ENCODE measurements at places on chromosomes 1 and 21. TPM values are rescaled to one million over a fixed set of nuclear protein-coding genes. Genes with fewer than 3 reads are reported as not detected.

GRCh38 chr21:34797921-34798535, 129.2 kb downstream of the CLIC6 start:
- DNase-seq: no peak

DNA sequence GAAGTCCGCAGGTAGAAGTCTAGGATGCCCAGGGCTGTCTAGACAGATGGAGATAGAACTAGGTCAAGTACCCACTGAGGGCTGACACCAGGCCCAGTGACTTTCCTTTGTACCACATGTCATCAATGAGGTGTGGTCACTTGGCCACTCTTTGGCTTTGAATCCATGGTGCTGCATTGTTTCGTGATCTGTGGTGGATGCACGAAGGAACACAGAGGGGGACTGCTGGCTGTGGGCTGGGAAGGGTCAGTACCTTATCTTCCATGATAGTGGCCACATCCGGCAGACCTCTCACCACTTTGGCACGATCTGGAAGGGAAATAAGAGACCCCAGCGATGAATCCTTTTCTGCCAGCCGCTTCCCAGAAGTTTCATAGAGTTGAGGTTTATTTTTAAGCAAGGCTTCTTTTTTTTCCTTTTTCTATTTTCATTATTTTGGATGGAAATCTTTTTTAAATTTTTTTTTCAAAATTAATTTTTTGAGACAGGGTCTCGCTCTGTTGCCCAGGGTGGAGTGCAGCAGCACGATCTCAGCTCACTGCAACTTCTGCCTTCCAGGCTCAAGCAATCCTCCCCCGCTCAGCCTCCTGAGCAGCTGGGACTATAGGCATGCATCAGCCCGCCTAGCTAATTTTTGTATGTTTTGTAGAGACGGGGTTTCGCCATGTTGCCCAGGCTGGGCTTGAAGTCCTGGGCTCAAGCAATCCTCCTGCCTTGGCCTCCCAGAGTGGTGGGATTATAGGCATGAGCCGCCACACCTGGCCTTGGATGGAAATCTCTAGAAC, 53.1 kb downstream of the MYOM3 start:
- no peak for DNase-seq

Gene CR1
- 0.72 TPM for total RNA-seq

Gene GJA5
- total RNA-seq: 11.7 TPM

DNA sequence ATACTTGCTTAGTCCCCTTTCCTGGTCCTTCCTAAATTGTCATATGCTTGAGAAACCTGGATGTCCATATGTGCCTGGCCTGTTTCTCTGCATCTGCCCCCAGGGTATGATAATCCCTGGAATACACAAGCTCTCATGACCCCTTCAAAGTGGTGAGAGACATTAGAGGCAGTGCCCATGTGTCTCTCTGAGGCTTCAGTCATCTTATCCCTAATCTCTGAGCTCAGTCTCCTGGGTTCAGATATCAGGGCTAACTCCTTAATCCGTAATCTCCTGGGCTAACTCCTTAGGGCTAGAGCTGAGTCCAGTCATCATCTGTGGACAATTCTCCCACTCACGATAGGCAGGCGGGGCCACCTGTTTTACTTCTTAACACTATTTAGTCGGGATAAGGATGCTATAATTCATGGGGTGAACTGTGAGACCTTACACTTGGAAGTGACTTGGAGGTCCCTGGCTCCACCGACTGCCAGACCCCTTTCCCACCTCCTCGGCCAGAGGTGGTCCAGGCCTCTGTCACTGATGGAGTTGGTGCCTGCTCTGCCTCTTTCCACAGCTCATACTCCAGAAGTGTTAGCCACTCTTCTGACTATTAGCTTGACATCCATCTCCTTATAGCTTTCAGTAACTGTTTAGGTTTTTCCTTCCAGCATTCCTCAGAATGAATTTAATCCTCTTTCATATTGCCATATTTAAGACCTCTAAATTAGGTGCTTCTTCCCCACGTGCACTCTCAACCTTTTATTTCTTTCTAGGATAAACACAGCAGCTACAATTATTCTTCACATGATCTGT, 22.7 kb downstream of the CCN1 start:
- DNase-seq: no peak

Gene CERS2
- total RNA-seq: 49.8 TPM

GRCh38 chr1:40833979-40834378, 28.2 kb downstream of the CITED4 start:
- no peak for DNase-seq

Gene KCNJ15
- 5.6 TPM for total RNA-seq

Gene S100A14
- 555 TPM for total RNA-seq

Gene SERINC2
- 56.9 TPM for total RNA-seq

DNA sequence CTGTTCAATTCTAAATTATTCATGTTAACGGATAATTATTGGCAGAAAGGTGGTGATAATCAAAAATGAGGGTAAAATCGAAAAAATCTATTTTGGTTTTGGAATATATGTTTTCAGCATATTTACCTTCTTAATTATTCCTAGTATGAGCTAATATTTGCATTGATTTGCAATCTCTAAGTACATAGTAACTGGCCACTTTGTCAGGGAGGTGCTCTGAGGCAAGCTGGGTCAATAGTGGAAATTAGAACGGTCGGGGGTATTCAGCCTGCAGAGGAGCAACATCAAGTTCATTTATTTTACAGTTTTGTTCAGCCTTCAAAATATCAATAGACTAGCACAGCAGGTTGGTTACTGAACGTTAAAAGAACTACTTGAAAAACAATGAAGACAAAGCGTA, 1.8 kb downstream of the OTUD7B start:
- DNase-seq: no peak

- DNase-seq: no peak
Measured at GRCh38 chr1:145729196-145729595, 9.9 kb downstream of the CD160 start.

DNA sequence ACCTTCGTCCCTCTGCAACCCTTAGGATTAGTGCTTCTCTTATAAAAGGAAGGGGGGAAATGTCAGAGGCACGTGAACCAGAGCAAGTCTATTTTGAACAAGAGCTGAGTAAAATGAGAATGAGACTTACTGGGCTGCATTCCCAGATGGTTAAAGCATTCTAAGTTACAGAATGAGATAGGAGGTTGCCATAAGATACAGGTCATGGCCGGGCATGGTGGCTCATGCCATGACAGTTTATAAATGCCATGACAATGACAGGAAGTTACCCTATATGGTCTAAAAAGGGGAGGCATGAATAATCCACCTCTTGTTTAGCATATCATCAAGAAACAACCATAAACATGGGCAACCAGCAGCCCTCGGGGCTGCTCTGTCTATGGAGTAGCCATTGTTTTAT, 2.5 kb upstream of the AQP10 start:
- DNase-seq: no peak

DNA sequence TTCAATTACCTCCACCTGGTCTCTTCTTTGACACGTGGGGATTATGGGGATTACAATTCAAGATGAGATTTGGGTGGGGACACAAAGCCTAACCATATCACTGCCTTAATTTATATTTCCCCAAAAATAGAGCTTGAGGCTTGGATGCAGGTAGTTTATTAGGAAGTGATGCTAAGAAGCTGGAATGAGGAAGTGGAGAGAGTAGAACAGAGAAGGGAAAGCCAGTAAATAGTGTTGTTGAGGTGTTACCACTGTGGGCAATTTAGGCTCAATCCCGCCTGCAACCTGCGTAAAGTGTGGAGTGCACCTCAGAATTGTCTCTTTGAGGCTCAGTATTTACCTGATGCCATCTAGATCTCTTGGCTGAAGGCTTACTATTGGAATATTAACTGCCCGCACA, 4.9 kb upstream of the DOCK7 start:
- DNase-seq: no peak

- DNase-seq: no peak
Measured at GRCh38 chr1:180229483-180230415, at the start of gene LHX4. LHX4 (plus strand) TSS chr1:180230264; CDS start chr1:180230530, 266 bp downstream.

Gene F13B
- total RNA-seq: not detected

Gene ASTN1
- not detected for total RNA-seq

GRCh38 chr1:60034999-60035398, 38.6 kb downstream of the C1orf87 start:
- no peak for DNase-seq

DNA sequence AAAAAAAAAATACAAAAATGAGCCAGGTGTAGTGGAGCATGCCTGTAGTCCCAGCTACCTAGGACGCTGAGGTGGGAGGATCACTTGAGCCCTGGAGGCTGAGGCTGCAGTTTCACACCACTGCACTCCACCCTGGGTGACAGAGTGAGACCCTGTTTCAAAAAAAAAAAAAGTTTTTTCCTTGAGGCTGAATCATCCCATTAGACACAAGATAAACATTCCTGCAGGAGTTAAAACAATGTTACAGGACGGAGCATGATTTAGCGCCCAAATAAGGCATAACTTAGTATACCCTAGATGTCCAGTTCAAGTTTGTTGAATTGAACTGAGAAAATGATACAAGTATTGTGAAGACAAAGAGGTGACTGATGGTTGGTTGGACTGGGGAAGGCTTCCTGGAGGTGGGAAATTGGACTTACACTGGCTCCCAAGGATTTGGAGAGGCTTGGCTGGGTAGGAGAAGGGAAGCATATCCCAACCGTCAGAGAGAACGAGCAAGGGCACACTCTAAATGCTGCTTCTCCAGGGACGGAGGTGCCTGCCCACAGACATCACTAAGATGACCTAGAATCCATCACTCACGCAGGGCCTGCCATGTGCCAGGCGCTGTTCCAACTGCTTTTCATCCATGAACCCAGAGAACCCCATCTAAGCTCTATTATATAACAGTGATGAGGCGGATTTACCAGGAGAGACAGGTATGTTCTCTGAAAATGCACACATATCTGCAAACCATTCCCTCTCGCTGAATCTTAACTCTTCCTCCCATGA, 610.6 kb downstream of the KIF26B start:
- DNase-seq: no peak

GRCh38 chr1:61042466-61043009, 39.8 kb upstream of the NFIA start:
- DNase-seq: no peak

GRCh38 chr1:9443913-9444445, 95.3 kb upstream of the SLC25A33 start:
- DNase-seq: no peak

GRCh38 chr21:35827004-35827403, 233.3 kb downstream of the SETD4 start:
- DNase-seq: no peak

Gene BRDT
- not detected for total RNA-seq

DNA sequence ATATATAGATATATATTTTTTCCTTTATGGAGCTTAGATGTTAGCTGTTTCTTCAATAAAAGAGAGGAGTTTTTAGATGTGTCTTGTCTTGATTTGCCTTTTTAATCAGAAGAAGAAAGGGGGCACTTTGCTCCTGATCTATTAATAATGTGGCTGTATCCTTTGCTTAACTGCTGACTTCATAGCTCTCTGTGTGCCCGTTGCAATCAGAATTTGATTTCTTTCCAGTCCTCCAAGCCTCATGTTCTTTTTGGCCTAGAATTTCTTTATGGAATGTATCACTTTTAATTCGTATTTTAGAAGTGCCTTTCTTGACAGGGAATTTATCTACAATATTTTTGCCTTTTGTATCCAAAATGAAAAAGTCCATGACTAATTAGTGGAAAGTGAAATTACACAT, 85.3 kb downstream of the C1orf21 start:
- DNase-seq: no peak

Gene NR5A2
- 0.49 TPM for total RNA-seq

DNA sequence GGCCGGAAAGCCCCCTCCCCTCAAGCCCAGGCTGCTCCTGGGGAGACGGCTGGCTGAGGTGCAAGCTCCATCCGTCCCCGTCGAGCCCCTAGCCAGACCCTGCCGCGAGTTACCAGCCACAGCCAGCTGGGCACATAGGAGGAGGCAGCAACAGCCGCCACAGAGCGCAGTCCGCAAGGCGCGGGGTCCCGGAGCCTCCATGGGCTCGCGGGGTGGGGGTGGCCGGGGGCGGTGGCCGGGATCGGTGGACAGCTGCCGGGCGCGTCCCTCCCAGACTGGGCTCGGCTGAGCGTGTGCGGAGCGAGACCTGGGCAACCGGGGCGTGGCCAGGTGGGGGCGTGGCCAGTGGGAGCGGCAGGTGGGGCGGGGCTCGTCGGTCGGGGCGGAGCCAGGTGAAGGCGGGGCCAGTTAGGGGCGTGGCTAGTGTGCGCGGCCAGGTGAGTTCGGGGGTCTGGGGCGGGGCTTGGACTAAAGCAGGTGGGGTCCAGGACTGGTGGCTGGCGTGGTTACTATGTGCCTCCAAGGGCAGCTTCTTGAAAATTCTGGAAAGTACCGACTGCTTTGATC, at the start of gene CD164L2:
Gene CD164L2 (minus strand): TSS at position 295 of the 567 bp plus-strand sequence. CDS start 94 bp downstream, at position 201.
- peak; percentile 76 for DNase-seq

GRCh38 chr1:115454837-115455511, 116.9 kb upstream of the NGF start:
- DNase-seq: no peak

Gene UTS2
- total RNA-seq: not detected

DNA sequence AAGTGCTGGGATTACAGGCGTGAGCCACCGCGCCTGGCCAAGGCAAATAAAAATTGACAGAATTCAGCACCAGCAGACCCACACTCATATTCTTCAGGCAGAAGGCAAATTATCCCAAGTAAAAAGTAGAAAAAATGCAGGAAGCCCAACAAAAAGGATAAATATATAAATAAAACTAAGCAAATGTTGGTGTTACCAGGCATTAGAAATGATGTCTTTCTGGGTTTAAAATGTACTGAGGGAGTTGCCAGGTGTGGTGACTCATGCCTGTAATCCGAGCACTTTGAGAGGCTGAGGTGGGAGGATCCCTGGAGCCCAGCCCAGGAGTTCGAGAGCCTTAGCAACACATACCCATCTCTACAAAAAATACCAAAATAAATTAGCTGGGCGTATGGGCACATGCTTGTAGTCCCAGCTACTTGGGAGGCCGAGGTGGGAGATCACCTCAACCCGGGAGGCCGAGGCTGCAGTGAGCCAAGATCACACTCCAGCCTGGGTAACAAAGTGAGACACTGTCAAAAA, 6.3 kb downstream of the INTS11 start:
- peak; percentile 92 for DNase-seq

GRCh38 chr1:116794804-116795481, 40.7 kb downstream of the CD2 start:
- DNase-seq: no peak
